ENCODE measurements at places on chromosomes 2 and 18. TPM values are rescaled to one million over a fixed set of nuclear protein-coding genes. Genes with fewer than 3 reads are reported as not detected.

The MARCO gene
- total RNA-seq, result not detected

The CPO gene
- not detected for total RNA-seq

The SERPINB4 gene
- total RNA-seq, result not detected

The C1QL2 gene
- total RNA-seq, result not detected

The ALPI gene
- not detected for total RNA-seq

The ASNSD1 gene
- total RNA-seq, result 37.7 TPM

The MBOAT2 gene
- total RNA-seq, result 31.1 TPM

The TRIM43 gene
- not detected for total RNA-seq

The TFCP2L1 gene
- total RNA-seq, result not detected

All from myometrial cell (primary cell).